ENCODE measurements at places on chromosomes 11 and 22.

DNA sequence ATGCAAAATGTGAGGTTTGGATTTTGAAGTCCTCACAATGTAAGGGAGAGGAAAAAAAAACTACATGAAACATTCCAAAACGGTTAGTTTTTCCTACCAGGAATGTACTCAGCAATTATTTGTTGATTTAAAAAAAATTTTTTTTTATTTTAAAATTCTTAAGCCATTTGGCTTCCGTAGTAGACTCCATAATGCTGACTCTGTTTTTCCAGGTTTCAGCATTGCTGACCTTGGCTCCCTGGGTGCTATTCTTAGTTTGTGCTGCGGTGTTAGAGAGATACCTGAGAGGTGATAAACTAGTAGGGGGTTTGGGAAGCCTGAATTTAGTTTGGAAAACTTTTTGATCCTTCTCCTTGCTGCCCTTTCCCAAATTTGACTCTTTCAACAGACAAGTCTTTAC is 10.6 kb downstream of the STT3A start:
- DNase-seq = no peak

DNA sequence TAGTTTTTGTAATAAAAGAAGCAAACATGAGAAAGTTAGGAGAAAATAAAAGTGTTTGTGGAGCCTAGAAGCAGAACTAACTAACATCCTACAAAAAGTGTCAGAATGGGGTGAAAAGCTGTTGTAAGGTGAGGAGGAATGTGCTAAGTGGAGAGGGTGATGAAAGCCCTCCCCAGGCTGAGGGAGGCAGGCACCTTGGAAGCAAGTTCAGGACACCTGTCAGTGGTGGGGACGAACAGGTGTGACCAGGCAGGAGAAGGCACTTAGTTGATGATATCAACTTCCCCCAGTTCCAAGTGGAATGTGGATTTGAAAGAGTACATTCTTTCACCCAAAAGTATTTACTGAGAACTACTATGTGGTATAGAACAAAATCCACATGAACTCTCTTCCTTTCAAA is 18.7 kb upstream of the BMAL1 start:
- no peak for DNase-seq

GRCh38 chr11:108199446-108200321 is 22.8 kb downstream of the NPAT start:
- no peak for DNase-seq

DNA sequence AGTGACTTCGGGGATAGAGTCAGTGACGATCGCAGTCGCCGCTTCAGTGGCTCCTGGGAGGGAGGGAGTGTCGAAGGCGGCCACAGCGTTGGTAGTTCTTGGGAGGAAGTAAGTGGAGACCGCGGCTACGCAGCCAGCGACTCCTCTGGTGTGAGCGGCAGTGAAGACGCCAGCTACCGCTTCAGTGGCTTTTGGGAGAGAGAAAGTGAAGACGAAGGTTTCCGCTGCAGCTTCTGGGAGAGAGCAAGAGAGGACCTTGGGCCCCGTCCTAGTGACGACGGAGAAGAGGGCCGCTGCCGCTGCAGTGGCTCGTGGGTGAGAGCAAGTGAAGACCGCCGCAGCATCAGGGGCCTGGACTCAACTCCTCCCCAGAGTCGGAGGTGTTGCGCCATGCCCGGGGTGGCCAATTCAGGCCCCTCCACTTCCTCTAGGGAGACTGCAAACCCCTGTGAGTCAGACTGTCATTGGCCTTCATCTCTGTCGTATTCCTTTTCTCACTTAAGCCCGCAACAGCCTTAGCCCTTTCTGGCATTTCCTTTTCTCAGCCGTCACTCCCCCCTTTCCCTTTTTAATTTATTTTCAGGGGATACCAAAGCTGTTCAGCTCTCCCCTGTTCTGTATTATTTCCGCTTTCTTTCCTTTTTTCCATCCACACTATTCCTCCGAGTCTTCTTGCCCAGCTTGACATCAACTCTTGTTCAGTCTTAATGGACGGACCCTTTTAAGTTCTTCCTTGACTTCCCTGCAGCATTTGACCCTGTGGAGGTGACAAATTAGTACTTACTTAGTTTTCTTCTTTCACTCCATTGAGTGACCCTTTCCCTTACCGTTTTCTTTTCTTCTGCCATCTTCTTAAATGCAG is 1.0 kb downstream of the ANKRD42 start:
- DNase-seq = peak; percentile 34

GRCh38 chr11:86230179-86230804 is 14.3 kb upstream of the EED start:
- no peak for DNase-seq

- DNase-seq = no peak
Observed at GRCh38 chr11:112993808-112994207, 32.6 kb downstream of the NCAM1 start.

GRCh38 chr11:104432981-104433380 is 269.0 kb upstream of the PDGFD start:
- DNase-seq = no peak

GRCh38 chr22:40746428-40747220 is 67.3 kb downstream of the MCHR1 start:
- no peak for DNase-seq

DNA sequence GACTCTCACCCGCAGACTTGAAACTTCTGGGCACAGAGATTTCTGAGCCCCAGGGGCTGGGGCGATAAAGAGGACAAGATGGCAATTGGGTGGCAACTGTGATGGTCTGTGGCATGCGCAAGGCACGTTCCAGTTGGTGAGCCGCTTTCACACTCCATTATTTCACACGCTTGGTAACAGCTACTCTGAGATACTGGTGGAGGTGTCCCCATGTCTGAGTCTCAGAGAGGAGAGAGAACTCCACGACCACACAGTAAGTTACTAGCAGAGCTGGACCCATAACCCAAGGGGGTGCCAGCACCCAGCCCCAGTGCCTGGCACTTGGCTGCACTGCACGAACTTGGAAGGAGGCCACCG is 6.0 kb upstream of the KCNJ4 start:
- no peak for DNase-seq

DNA sequence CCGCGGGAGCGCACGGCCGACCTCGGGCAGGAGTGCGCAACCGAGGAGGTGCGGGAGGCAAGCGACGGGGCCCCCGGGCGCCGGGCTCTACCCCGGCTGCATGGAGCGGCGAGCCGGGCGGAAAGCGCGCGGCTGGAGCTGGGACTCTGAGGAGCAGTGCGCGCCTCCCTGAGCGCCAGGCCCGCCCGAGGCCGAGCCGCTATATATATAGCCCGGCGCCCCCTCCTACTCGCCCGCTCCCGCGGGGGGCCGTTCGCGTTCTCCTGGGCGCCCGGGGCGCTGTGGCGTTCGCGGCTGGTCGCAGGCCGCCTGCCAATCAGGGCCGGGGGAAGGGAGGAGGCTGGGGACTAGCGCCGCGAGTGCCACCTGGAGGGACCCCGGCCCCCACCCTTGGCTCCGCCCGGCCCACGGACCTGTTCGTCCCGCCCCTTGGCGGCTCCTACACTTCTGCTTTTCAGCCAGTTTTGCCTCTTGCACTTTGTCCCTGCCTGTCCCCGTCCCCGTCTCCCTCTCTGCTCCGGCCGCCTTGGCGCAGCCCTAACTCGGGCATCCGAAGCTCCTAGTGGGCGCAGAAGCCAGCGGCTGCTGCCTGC is at the start of gene FGF4:
Gene FGF4 (minus strand): TSS at position 179 of the 593 bp plus-strand sequence. CDS start 257 bp downstream, outside the sequence.
- no peak for DNase-seq

DNA sequence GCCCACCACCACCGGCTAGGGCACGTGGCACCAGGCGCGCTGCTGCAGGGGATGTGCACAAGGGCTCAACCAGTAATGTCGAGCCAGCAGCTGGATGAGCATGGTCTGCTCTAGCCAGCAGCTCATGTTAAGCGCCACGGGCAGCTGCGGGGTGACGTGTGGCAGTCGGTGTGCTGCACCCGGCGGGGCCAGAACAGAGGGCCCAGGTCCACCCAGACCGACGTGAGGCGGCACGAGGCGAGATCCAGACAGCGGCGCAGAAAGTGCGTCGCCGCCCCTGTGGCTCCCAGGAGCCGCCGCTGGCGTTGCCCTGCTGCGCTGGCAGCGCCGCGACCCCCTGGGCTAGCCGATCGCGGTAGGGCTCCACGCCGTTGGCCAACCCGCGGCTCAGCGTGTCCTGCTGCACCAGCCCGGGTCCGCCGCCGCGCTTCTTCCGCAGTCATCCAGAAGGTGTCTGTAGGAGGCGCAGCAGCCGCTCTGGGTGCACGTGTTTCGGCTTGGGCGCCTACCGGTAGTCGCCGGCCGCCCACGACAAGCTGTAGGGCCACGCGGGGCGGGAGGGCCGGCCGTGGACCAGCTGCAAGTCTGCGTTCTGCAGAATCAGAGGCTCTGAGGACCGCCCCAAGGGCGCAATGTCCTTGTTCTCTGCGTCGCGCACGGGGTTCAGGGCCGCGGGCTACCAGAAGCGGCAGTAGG is 4.6 kb upstream of the GALR3 start:
- DNase-seq = peak; percentile 54

- peak; percentile 74 for DNase-seq
Observed at GRCh38 chr11:1564535-1565172, 7.4 kb downstream of the DUSP8 start.

GRCh38 chr11:11512502-11512901 is 109.3 kb downstream of the GALNT18 start:
- no peak for DNase-seq

Data from mucosa of gallbladder (tissue), 1 donor.